ENCODE measurements at places on chromosomes 6 and 20.

GRCh38 chr20:62243106-62243505 lies 4.8 kb downstream of the OSBPL2 start:
- no peak for DNase-seq

GRCh38 chr6:40343318-40343876 lies 243.8 kb downstream of the LRFN2 start:
- DNase-seq = no peak

DNA sequence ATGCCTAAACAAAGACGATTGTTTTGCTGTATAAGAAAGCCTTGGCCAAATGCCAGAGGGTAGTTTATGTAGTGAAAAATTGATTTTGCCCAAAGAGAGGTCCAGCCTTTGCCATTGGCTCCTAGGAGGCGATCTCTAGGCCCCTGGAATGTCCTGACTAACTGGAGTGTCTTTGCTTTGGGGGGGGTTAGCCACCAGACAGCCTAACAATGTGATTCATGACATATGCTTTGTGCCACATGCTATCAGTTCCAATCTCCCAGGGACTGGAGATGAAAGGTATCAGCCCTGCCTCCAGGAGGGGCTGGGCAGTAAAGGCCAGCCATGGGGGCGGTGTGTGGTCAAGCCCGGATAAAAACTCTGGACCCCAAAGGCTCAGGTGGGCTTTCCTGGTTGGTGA lies 32.7 kb upstream of the TUBB2A start:
- no peak for DNase-seq

- DNase-seq = no peak
These were observed 609 bp downstream of the OGFRL1 start for GRCh38 chr6:71289039-71289801.

DNA sequence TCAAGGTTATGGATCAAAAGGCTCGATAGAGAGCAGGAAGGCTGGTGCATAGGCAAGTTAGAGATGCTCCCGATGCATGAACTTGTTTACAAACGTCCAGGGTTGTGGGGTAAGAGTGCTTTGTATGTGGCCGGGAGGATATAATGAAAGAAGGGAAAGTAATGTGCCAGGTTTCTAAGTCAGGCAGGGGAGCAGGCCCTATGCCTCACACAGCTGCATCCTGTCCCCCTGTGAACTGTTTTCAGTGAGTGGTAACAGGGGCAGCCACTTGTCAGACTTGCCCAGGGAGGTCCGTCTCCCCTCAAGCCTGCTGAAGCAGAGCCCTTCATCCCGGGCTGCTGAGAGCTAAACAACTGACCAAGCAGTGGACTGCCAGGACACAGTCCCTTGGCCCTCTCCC lies 19.4 kb downstream of the KCNK5 start:
- DNase-seq = no peak

DNA sequence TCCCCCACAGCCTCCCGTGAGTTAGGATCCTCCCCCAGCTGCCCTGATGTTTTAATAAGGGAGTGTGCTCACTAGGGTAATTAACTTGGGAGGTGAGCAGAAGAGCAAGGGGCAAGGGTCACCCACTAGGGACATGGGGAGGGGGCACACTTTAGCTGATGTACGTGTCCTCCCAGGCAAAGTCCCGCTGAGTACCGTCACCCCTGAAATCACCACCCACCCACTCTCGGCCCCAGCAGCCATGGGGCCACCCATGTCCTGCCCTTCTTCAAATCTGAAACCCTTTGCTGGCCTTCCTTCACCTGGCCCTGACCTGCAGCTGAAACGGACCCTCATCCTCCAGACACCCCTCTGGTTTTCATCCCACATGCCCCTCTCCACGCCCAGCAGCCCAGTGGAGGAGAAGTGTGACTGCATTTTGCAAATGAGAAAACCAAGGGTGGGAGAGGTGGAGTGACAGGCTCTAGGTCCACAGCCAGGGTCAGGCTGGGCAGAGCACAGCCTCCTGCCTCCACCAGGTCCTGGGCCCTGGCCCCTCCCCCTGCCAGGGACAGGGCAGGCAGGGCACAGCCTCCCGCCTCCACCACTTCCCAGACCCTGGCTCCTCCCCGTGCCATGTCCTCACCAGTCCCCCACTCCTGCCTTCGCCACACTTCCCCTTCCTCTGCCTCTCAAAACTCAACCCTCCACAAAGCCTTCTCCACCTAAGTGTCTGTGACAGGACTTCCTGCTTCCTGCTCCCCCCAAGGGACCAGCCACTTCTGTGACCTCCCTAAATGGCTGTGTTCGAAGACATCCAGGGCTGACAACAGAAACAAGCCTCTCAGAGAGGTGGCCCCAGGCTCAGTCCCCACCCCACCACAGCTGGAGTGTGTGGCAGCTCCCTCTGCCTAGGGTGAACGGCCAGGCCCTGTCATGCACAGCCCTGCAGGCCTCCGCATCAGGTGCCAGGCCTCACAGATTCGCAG lies 15.1 kb downstream of the ACSS1 start:
- no peak for DNase-seq

DNA sequence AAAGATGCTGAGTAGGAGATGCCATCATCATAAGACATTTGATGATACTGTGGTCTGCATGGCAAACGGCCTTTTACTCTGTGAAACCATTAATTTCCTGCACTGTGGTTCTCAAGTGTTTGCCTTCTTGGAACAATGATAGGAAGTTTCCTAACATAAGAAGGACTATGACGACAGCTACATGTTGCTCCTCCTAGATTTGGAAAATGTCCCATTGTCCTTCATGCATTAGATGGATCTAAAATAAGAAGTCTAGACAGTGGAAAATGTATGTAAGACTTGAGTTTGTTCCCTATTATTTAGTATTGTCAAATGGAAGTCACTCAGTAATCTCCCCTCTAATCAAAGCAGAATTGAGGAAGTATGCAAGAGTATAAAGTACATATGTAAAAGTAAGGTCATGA lies 98.5 kb upstream of the TMEM170B start:
- DNase-seq = no peak

- no peak for DNase-seq
These were observed 149.0 kb downstream of the EYS start for GRCh38 chr6:65558071-65558470.

- DNase-seq = peak; percentile 52
These were observed 113.1 kb downstream of the ADAT2 start for GRCh38 chr6:143337201-143337949.

DNA sequence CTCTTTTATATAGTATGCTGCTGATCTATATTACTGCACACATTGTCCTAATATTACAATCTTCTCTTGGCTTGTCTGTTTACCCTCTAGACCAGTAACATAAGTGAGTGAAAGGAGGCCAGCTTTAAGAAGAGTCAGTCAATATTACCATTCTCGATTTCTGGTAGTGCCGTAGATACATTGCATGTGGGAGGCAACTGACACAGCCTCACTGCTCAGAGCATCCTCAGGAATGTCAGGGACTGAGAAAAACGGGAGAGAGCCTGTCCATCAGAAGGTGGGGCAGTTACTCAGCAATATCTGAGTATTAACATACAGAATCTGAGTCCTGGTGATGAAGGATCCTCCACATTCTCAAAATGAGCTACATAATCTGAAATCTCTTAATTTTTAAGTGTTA lies 259.9 kb downstream of the GJA1 start:
- DNase-seq = no peak

DNA sequence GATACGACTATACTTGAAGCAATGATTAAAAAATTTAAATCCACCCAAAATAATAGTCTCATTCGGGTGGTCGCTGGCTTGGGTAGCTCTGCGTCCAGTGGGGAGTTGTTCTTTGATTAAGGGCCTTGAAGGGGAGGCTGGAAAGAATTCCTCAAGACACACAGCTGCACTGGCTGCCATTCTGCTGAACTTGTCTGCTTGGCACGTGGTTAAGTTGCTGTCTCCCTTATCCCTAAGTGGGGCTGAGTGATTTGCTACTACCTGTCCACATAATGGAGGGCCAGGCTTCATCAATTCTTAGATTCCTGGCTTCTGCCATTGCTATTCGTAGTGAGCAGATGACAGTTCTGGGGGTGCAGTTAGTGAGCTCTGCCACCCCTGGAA lies 98.5 kb downstream of the GMPR start:
- no peak for DNase-seq

DNA sequence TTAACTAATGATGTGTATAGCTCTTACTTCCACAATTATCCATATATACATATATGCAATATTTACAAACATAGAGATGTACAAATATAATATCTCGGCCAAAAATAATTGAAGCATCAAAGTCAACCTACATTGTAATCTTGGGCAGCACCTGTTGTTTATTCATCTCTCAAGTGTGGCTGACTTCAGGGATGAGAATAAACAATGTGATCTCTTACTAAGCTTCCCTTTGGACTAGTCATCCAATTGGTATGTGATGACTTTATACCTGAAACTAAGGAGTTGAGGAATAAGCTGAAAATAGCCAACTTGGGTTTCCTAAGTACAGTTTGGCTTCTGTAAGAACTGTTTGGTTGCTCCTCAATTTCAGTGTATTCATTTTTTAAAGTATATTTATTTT lies 256.6 kb downstream of the KHDC1L start:
- DNase-seq = no peak

DNA sequence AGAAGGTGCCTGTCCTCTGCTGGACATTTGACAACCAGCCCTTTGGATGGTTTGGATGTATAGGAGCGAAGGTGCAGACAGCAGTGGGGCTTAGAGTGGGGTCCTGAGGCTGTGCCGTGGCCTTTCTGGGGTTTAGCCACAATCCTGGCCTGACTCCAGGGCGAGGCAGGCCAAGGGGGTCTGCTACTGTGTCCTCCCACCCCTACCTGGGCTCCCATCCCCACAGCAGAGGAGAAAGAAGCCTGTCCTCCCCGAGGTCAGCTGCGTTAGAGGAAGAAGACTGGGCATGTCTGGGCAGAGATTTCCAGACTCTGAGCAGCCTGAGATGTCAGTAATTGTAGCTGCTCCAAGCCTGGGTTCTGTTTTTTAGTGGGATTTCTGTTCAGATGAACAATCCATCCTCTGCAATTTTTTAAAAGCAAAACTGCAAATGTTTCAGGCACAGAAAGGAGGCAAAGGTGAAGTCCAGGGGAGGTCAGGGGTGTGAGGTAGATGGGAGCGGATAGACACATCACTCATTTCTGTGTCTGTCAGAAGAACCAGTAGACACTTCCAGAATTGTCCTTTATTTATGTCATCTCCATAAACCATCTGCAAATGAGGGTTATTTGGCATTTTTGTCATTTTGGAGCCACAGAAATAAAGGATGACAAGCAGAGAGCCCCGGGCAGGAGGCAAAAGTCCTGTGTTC lies 1.3 kb upstream of the CDKN1A start:
- DNase-seq = no peak

GRCh38 chr6:50539447-50539846 lies 173.9 kb upstream of the TFAP2D start:
- DNase-seq = no peak

DNA sequence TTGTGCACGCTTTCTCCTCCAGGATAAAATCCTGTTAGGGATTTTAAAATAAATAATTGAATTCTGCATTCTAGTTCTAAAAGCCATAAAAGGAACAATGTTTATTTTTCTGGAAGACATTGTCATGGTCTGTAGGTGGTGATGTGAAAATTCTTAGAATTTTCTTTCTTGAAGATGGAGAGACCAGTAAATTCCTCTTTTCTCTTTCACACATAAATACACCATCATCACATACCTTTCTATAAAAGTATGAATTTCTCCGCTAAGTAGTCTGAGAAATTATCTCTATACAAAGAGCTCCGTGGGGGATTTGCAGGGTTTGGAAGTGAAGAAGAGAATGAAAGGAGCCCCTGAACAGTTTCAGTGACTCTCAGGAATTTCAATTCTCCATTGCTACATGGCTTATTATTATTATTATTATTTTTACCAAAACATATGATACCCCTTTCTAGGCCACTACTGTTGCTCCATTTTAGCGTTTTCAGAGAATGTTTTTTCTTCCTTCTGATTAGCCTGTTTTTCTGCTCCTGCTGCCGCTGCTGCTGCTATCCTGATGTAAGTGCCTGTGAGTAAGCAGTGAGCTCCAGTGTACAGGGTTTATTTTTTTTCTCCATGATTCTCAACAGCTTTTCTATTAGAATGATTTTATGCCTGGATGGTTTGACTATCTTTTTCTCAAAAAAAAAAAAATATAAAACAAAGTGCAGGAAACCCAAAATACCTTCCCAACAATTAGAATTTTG lies 145.8 kb downstream of the SAMD5 start:
- DNase-seq = no peak

- DNase-seq = peak; percentile 16
These were observed at the start of gene SRSF12 for GRCh38 chr6:89117211-89118108. Gene SRSF12, minus strand, starts transcription at chr6:89118071. Its CDS starts 184 bp downstream, at chr6:89117887.

DNA sequence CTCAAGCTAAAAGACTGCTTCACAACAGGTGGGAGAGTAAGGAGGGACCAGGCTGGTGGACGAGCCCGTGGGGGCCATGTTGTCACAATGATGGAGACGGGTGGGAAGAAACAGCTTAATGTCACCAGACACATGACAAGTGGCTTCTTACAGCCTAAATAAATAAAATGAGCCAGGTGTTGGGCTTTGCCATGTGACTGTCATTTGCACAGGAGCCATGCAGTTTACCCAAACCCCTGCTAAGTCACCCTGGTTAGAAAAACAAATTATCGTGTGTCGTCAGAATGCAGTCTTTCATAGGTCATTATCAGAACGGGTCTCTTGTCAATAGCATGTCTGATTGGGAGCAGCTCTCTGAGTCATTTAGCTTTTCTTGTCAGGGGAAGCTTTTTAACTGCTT lies 18.5 kb downstream of the BTBD3 start:
- DNase-seq = no peak

DNA sequence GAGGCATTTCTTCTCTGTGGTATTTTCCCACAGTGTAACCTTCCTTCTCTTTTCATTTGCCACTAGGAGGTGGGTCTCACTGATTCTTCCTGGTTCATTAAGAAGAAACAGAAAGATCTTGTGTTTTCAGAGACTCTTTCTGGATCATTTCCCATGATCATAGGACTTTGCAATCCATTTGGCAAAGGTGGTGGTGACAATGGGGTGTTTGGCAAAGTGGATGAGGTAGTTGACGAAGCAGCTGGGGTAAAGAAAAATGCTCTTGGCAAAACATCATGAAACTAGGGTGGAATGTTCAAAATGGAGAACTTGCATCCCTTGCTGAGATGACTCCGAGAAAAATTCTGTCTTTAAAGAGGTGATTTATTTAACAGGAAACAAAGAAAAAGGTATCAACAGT lies 50.6 kb downstream of the TRAF3IP2 start:
- DNase-seq = no peak

DNA sequence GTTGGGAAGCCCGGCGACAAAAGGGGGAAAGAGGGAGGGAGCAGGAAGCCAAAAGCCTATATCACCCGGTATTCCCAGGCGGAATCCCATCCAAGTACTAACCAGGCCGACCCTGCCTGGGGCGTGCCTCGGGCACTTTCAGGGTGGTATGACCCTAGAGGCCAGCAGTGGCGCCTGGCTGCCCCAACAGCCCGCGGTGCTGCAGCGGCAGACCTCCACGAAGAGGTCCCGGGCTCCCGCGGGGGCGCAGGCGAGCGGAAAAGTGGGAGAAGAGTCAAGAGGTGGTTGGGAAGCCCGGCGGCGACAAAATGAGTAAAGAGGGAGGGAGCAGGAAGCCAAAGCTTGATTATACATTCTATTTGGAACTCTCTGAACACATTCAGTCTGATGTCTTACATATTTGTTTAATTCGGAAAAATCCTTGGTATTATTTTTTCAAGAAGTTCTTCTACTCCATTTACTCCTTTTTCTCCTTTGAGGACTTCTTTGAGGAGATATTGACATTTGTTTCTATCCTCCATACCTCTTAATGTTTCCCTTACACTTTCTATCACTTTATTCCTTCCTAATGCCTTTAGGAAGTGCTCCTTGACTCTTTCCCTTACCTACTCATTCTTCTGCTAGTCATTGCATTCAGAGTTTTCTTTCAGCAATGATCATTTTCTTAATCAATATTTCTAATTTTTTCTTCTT lies 11.5 kb downstream of the TREML4 start:
- DNase-seq = no peak

- no peak for DNase-seq
These were observed 18.3 kb downstream of the KIF16B start for GRCh38 chr20:16554766-16555543.

GRCh38 chr20:13024596-13024995 lies 15.8 kb downstream of the SPTLC3 start:
- no peak for DNase-seq

Measured in activated CD4-positive, alpha-beta T cell treated with anti-CD3 and anti-CD28 coated beads, Interleukin-2, amount 50 U/mL, for 24 hours (primary cell).